GM10248 (cell line): ENCODE measurements at places on chromosomes 5 and 9.

- DNase-seq = no peak
Measured at GRCh38 chr5:52481201-52481600, 306.5 kb upstream of the ITGA1 start.

DNA sequence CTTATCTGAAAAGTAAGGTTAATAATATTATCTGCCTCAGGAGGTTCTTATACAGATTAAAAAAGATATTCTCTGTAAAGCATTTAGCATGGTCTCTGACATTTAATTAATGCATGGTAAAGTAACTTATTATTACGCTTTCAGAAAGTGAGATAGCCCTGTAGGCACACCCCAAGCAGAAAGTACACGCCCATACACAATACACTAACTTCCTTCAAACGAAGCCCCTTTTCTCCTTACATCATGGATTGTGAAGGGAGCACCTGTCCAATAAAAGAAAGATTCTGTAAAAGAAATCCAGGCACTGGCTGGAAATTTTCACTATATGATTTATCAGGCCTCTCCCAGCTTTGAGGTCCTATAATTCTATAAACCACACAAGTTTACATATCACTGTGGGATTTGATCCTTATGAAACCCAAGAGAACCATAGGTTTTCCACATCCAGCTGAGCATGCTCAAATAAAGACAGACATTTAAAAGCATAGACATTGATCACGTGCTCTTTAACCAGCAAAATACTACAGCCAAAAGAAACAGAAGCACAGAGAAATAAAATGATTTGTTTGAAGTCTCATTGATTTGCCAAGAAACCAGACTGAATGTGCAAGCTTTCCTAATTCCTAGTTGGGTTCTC lies 14.1 kb upstream of the NR3C1 start:
- no peak for DNase-seq

DNA sequence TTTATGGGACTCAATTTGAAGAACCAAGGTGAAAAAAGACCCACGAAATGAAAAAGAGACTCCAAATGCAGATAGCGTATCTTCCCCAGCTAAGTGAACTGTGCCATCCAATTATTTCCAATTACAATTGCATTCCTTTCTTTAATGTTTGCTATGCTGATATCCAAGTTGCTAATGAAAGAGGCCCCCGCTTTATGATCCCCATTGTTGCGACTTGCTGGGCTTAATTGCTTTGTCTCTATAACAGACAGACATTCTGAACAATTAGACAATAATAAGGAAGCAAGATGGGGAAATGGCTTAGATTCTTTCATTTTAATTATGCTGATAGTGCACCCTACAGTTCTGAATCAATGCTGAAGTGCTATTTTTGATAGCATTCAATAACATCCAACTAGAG lies 354.3 kb downstream of the KIF4B start:
- no peak for DNase-seq

DNA sequence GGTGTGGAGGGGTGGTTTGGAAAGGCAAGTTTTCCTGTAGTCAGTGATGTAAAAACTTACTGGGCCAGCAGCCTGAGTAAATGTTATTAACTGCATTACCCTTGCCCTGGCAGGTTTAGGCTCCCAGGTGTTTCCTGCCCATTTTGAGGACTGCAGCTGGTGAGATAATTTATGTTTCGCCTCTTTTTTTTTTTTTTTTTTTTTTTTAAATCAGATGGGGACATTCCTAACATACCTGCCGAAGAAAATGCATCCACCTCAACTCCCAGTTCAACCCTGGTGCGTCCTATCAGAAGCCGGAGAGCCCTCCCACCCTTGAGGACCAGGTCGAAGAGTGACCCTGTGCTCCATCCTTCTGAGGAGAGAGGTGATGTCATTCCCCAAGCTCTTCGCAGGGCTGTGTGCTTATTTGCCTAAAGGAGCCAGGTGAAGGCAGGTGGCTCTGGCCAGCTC lies 60.6 kb downstream of the ENTREP1 start:
- DNase-seq = no peak

- peak; percentile 67 for DNase-seq
Measured at GRCh38 chr5:152142840-152143469, 218.3 kb upstream of the GLRA1 start.

DNA sequence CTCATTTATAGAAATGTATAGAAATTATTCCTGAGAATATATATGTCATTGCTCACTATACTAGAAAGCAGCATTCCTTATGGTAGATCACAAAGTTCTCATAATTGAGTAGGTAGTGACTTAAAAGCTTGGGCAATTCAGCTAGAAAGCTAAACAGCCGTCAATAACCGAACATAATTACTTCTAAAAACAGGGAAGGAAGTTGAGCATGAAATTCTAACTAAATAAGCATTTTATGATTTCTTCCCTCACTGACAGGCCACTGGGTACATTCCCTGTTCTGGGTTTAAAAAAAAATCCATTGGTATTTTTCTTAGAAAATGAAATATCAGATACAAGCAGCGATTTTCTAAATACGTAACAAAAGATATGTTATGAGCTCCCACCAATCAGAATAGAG lies 91.1 kb upstream of the DAB2 start:
- no peak for DNase-seq

DNA sequence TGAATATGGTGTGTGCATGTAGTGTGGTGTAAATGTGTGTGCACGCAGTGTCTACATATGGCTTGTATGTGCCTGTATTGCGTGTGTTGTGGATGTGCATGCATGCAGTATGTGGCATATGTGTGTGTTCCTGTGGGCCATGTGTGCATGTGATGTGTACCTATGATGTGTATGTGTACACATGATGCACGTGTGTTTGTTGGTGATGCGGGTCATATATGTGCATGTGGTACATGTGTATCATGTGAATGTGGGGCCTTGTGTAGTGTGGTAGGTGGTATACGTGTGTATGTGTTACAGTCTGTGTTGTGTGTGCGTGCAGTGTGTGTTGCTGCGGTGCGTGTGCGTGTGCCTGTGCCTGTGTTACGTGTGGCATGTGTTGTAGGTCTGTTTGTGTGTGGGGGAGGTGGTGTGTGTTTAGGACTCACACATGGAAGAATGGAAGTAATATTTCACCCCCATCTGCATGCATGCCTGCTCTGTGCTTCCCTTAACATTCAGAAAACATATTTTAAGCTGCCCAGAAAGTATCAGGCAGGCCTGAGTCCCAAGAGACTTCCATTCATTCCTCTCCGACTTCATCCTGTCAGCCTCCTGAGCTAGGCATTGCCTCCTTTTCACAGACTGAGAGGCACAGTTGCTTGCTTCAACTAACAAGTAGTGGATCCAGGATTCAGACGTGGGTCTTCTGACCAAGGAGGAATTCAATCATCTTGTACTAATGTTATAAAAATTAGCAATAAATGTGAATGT lies 55.4 kb upstream of the RUFY1 start:
- no peak for DNase-seq

- no peak for DNase-seq
Measured at GRCh38 chr5:82910491-82910890, 166.7 kb downstream of the TMEM167A start.

GRCh38 chr9:32918628-32919027 lies 82.8 kb downstream of the APTX start:
- DNase-seq = no peak

GRCh38 chr5:51384281-51384840 lies 1.1 kb downstream of the ISL1 start:
- DNase-seq = no peak

- DNase-seq = peak; percentile 68
Measured at GRCh38 chr5:98796197-98796972, 22.9 kb downstream of the RGMB start.

DNA sequence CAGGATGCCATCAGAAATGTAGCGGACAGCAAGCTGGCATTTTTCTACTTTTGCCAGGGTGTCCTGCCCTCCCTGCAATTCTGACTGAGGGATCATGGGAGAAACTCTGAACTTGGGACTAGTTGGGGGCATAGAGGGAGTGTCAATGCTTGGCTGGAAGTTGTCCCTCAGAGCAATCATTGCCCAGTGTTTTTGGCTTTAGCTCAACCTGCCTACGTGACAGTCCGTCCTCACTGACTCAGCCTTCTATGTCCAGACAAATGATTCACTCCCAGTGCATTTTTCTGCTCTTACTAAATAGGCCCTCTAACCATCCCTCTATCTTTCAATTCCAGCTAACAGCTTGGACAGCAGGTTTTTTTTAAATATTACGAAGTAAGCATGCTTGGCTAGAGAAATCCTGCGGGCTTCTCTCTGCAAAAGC lies 627.4 kb downstream of the TLR4 start:
- DNase-seq = no peak

DNA sequence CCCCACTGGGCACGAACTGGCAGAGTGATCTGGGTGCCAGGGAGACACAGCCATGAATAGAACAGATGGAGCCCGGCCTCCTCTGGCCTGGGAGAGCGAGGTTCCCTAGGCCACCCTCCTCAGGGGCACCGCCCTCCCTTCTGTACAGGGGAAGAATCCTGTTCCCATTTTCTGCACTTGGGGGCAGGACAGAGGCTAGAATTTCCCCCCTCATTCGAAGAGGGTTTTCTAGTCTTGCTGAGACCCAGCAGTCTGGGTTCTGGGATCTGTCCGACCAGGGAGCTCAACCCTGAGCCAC lies 52.7 kb downstream of the COL5A1 start:
- DNase-seq = no peak
